ENCODE measurements at places on chromosomes 2 and 18. TPM values are rescaled to one million over a fixed set of nuclear protein-coding genes. Genes with fewer than 3 reads are reported as not detected.

Gene ZNF24
- 35.5 TPM for total RNA-seq

Gene ANKRD36C
- 5.1 TPM for total RNA-seq

Gene ADI1
- total RNA-seq = 32.5 TPM

Gene CNNM4
- total RNA-seq = 13.0 TPM

Gene CAMKMT
- 8.9 TPM for total RNA-seq

Gene HDHD2
- 15.7 TPM for total RNA-seq

Gene RAX
- not detected for total RNA-seq
